CD4-positive, alpha-beta T cell treated with Interleukin-4 for 4 hours (primary cell): ENCODE measurements at places on chromosomes 5 and 9.

- DNase-seq, result peak; percentile 80
Observed at GRCh38 chr5:73519531-73520283, 21.5 kb downstream of the BTF3 start.

GRCh38 chr5:136729901-136730355 lies 364.6 kb upstream of the TRPC7 start:
- no peak for DNase-seq

DNA sequence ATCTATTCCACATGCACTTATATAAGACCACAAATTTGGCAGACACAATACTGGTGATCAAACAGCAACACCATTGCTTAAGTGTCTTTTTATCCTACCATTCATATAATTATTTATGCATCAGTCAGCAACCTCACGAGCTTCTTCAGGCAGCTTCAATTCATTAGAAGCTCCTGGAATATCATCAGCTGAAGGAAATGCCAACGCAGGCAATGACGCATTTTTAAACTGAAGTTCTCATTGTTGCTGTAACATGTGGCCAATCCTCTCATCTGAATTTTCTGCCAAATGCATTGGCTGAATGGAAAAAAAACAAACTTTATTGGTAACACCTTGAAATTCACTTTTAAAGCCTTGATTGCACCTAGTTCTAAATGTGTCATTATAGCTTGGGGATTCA lies 376.4 kb upstream of the RGMB start:
- DNase-seq, result no peak

DNA sequence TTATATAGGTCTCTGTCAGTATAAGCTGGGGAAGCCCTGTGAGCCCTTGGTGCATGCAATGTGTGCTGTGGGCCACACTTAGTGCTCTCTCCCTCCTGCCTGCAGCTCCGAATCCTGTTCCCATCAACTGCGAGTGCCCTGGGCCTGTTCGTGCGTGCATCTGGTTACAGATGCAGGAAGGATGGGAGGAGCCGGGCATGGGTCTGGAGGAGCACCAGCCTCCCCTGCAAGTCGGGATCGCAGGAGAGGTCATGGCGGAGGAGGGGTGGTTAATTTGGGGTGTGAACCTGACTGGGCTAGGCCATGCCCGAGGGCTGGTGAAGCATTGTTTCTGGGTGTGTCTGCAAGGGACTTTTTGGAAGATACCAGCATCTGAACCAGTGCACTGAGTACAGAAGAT lies 274.6 kb upstream of the IRX4 start:
- DNase-seq, result no peak

DNA sequence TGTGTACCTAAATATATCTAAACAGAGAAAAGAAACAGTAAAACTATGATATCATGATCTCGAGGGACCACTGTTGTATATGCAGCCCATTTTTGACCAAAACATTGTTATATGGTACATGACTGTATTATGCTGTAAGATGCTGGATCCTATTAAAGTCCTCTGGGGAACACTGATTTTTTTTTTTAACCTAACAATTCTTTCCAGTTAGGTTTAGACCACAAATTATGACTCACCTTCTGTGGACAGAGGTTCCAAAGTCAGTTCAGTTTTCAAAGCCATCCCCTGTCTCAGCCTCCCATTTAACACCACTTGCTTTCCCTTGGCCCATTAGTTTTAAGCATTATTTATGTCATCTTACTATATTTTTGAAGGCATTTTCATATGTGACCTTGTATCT lies 27.1 kb downstream of the TRMO start:
- no peak for DNase-seq

DNA sequence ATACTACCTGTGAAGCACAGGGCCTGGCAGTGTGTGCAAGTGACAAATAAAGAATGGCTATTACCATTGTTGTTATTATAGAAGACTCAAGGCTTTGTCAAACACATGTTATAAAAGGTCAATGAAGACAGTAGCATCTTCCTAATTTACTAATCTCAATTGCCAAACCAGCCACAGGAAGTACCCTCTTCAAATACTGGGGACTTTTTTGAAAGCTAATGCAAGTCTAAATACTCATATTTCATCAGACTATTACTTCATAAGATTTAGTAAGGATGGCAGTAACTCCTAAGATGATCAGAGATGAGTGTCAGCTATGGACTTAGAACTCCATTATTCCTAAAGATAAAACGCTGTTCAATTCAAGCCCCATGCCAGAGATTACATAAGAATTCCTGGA lies 43.0 kb downstream of the GNAQ start:
- DNase-seq, result no peak

DNA sequence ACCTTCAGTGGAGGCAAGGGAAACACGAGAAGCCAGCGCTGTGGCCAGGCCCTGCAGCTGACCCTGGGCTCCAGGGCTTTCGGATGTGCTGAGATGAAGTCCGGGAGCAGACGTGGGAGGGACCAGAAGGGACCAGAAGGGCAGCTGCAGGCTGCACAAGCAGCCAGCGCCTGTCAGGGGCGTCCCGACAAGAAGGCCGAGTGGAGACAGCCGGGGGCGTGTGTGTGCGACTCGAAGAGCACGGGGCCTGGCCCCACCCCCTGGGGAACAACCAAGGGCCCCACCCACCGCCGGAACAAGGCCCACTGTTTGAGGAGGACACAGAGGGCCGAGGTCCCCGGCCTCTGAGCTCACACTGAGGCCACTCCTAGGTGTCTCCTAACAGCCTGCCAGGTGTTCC lies 31.4 kb downstream of the SLC12A7 start:
- no peak for DNase-seq

GRCh38 chr5:150395688-150395975 lies 17.1 kb downstream of the CD74 start:
- no peak for DNase-seq

DNA sequence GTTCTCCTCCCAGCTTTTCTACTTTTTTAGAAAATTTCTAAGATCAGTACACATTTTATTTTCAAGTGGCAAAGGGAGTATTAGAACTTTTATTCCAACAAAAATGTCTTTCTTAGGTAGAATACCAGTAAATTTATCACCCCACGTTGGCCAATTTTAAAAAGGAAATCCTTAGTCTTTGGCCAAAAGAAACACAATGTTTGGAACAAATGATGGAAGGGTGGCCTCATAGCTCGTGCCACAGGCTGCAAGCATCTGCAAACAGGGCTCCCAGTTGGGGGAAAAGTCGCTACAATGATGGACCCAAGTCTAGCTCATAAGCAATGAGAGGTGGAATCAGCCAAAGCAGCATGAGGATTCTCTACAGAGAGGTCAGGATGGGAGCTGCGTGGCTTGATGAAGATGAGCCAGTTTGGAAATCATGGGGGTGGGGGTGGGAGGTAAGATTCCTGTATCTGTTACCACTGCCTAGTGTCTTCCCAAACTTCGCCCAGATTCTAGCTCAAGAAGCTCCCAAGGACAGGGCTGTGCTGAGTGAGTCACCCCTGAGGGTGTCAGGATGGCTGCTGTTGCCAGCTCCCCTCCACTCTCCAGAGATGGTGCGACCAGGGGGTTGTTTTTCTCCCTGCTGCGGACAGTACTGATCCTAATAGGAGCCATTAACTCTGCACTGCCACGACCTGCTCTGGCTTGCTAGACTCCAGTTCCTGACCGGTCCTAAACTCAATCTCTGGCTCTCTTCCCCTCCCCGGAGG lies 75.6 kb downstream of the DCP2 start:
- no peak for DNase-seq

DNA sequence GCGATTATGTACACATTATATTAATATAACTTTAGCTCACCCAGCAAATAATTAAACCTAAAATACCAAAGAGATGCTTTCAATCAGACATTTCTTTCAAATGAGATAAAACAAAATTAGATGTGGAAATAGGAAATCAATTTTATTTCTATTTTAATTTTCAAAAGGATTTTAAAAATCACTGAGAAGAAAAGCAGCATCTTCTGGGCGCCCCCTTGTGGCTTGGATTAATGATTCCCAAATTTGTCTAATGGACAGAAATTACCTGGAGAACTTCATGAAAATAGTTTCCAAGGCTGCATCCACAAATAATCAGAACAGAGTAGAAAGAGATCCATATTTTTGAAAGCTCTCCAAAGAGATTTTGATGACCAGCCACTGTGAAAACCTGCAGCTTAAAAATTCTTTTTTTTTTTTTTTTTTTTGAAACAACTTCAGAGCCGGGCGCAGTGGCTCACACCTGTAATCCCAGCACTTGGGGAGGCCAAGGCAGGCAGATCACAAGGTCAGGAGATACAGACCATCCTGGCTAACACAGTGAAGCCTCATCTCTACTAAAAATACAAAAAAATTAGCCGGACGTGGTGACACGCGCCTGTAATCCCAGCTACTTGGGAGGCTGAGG lies 50.9 kb upstream of the CEMIP2 start:
- peak; percentile 60 for DNase-seq

DNA sequence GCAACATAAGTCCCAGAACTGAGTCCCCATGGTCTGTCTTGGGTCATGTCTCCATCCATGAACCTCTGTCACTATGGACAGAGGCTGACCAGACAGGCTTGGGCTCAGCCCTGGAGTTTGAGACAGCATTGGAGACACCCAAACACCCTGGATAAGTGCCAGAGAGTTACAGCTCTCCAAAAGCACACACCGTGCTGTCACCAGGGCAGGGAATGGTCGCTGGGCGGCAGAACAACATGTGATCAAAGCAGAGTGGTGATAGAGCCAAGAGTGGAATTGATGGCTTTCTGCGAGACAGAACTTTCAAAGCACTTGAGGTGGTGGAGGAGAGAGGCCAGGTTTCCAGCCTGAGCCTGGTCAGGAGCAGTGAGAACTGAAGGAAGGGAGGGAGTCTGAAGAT lies 50.1 kb downstream of the DRD1 start:
- no peak for DNase-seq

DNA sequence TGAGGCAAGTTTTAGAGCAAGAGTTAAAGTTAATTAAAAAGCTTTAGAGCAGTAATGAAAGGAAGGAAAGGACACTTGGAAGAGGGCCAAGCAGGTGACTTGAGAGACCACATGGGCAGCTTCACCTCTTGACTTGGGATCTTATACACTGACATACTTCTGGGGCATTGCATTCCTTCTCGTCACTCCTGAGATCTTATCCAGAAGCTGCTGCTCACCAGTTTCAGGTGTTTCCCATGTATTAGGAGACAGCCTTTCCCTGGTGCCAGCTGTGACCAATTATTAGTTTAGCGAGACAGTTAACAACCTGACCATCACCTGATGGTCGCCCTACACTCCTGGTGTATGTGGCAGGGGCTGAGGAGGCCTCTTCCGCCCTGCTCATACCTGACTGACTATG lies 382.1 kb downstream of the KDM4C start:
- DNase-seq, result no peak

DNA sequence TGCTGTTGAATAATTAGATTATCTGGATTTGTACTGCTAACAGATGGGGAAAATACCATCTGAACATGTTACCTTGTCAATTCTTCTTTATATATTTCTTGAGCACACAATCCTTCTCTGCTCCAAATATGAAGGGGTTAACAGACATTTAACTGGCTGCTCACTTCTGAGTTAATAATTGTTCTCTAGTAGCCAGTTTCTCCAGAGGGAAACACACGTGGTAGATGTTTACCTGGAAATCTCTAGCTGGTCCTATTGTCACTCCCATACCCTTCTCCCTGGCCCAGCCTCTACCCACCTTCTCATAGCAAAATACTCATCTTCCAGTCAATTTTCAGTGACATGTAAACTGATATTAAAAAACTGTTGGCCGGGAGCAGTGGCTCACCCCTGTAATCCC lies 101.5 kb upstream of the ZNF462 start:
- DNase-seq, result no peak

GRCh38 chr5:112419986-112420864 lies 1.1 kb upstream of the EPB41L4A start:
- DNase-seq, result peak; percentile 16

- no peak for DNase-seq
Observed at GRCh38 chr5:149893403-149893931, 51.1 kb downstream of the PDE6A start.

- DNase-seq, result no peak
Observed at GRCh38 chr5:59474324-59474723, 419.2 kb downstream of the PDE4D start.

GRCh38 chr9:123378025-123378424 lies 22.0 kb downstream of the CRB2 start:
- no peak for DNase-seq

GRCh38 chr5:154179846-154180710 lies 10.5 kb upstream of the GALNT10 start:
- peak; percentile 68 for DNase-seq

GRCh38 chr5:71629950-71630349 lies 42.8 kb downstream of the MCCC2 start:
- DNase-seq, result no peak

DNA sequence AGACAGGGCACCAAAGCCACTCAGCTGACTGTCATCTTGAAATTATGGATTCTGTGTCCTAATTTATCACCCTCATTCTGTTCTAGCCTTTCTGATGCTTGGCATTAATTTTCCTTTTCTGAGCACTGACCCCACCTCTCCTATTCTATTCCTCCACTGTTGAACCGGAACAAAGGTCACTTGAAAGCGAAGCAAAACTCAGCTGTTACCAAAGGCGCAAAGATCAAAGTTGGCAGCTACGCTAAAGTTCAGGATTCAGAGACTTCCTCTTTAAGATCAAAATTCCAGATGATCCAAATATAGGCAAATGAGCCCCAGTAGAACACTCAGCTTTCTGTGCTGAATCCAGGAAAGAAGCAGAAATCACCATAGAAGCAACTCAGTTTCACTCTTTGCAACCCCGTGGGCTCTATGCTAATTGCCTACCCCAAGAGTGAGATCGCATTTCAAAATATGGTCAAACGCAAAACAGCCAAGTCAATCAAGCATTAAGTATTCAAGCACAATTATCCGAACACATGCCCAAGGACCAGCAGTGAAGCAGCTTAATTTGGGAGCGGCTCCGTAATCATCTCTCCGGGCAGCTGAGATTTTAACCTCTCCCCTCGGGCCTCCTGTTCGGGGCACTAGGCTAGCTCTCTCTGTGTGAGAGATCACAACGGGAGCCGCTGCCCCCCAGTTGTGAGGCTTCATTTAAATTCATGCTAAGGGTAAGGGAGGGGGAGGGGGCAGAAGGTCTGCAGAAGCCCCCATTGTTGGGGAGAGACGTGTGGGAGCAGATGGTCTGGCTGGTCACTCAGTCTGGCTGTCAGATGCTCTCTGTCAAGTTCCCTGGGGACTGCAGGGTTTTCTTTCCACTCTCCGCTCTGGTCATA lies 288.6 kb downstream of the ELAVL2 start:
- no peak for DNase-seq

- no peak for DNase-seq
Observed at GRCh38 chr5:144378681-144379080, 208.0 kb downstream of the KCTD16 start.

- peak; percentile 81 for DNase-seq
Observed at GRCh38 chr9:35910613-35911359, 1.5 kb downstream of the SPAAR start.

DNA sequence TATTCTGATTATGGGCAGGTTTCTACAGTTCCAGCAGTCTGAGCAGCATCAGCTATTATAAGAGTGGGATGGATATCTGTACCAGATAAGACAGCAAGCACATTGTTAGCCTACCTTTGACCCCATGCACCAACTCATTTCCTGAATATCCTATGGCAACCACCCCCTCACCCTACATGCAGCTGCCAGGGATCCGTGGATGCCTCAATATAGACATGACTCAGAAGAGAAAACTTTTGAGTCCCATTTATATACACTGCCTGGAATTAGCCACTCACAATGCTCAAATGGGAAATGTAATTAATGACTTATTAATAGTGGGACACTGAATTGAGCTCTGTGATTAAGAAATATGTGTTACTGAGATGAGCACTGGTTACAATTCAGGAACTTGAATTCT lies 124.4 kb downstream of the SSBP2 start:
- DNase-seq, result no peak

- no peak for DNase-seq
Observed at GRCh38 chr5:111163000-111163399, 61.2 kb upstream of the CAMK4 start.
